ENCODE measurements at places on chromosomes 1 and 21. TPM values are rescaled to one million over a fixed set of nuclear protein-coding genes. Genes with fewer than 3 reads are reported as not detected.

- no peak overlapping the region for H3K4me3 ChIP-seq
- H3K27me3 ChIP-seq: no peaks in the 10 kb centered on the region
- no peak overlapping the region for H3K27ac ChIP-seq
- H3K36me3 ChIP-seq: no peaks in the 10 kb centered on the region
These were observed 317.1 kb downstream of the DPYD start for GRCh38 chr1:97603776-97604175.

DNA sequence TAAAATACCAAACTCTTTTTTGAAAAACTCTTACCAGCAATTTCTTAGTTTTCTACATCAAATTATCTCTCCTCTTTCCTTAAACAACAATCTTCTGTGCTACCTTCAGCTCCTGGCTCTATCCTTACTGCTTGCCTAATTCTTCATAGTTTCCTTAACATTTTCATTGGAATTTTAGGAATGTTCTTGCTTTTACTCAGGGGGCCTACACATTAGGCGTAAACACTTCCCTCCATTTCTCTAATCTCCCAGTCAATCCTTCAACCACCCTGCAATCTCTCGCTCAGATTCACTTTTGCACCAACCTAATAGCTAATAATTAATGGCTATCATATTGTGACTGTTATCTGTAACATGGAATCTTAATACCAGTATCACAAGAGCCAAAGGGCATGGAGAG, 50.1 kb downstream of the ADAMTS5 start:
- no peaks in the 10 kb centered on the region for H3K36me3 ChIP-seq
- no peak for DNase-seq
- no peak overlapping the region for H3K4me3 ChIP-seq
- H3K4me1 ChIP-seq: no peaks in the 10 kb centered on the region
- H3K27ac ChIP-seq: no peak overlapping the region
- H3K27me3 ChIP-seq: no peaks in the 10 kb centered on the region

- no peak overlapping the region for H3K27ac ChIP-seq
- H3K4me1 ChIP-seq: no peaks in the 10 kb centered on the region
These were observed 112.5 kb upstream of the PAXBP1 start for GRCh38 chr21:32884062-32884461.

DNA sequence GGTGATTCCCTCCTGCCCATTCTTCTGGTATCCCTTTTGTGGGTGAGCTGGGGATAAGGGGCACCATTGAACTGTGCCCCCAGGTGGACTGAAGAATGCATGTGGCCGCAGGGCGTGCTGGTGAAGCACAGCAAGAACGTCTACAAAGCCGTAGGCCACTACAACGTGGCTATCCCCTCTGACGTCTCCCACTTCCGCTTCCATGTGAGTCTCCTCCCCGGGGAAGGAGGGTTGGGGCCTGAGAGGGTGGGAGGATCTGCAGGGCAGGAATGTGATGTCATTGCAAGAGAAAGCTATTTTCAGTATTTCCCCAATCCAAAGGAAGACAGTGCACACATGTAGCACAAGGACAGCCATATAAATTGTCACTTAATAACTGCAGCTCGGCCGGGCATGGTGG, 7.5 kb upstream of the KPNA6 start:
- H3K36me3 ChIP-seq: no peaks in the 10 kb centered on the region
- DNase-seq: no peak
- H3K4me1 ChIP-seq: no peaks in the 10 kb centered on the region
- H3K27ac ChIP-seq: no peak overlapping the region

GRCh38 chr1:71053146-71053545, 5.5 kb upstream of the PTGER3 start:
- no peaks in the 10 kb centered on the region for H3K4me1 ChIP-seq
- no peaks in the 10 kb centered on the region for H3K27me3 ChIP-seq
- DNase-seq: no peak
- H3K4me3 ChIP-seq: no peak overlapping the region

- no peaks in the 10 kb centered on the region for H3K27me3 ChIP-seq
- DNase-seq: peak; percentile 71
- peaks cover 48% of the 10 kb centered on the region for H3K4me1 ChIP-seq
- H3K4me3 ChIP-seq: peak overlapping the region; percentile 67
These were observed 1.4 kb downstream of the DVL1 start for GRCh38 chr1:1347663-1348419.

DNA sequence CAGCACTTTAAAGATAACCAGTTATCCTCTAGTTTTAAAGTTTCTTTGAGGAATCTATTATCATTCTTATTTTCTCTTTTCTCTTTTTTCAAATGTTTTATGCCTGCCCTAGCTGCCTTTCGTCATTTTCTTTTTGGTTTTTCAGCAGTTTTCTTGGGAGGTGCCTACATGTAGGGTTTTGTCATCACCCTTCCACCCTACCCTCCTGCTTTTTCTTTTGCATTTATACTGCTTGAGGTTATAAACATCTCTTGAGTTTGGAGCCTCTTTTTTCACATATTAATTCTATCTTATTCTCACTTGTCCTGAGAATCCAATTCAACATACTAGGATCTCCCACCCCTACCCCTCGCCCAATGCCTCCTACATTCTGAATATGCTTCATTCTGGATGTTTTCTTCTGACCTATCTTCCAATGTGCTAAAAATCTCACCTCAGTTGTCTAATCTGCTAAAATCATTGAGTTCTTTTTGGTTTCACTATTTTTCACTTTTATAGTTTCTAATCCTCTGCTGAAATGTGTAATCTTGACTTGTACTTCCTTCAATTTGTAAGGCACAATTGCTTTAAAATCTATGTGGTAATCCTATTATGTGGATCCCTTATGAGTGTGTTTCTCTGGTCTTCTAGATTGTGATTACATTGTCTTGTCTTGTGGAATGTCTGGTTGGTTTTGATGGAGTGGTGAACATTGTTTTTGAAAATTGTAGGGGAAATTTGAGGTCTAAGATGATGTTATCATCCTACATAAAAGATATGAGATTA, 38.7 kb downstream of the MIA3 start:
- no peak overlapping the region for H3K4me3 ChIP-seq
- no peaks in the 10 kb centered on the region for H3K27me3 ChIP-seq
- no peak for DNase-seq
- H3K27ac ChIP-seq: no peak overlapping the region
- H3K4me1 ChIP-seq: no peaks in the 10 kb centered on the region
- no peaks in the 10 kb centered on the region for H3K36me3 ChIP-seq

- H3K36me3 ChIP-seq: no peaks in the 10 kb centered on the region
- H3K4me3 ChIP-seq: no peak overlapping the region
- no peak for DNase-seq
- H3K27ac ChIP-seq: no peak overlapping the region
- H3K4me1 ChIP-seq: no peaks in the 10 kb centered on the region
These were observed 5.3 kb upstream of the S100B start for GRCh38 chr21:46610018-46610701.

DNA sequence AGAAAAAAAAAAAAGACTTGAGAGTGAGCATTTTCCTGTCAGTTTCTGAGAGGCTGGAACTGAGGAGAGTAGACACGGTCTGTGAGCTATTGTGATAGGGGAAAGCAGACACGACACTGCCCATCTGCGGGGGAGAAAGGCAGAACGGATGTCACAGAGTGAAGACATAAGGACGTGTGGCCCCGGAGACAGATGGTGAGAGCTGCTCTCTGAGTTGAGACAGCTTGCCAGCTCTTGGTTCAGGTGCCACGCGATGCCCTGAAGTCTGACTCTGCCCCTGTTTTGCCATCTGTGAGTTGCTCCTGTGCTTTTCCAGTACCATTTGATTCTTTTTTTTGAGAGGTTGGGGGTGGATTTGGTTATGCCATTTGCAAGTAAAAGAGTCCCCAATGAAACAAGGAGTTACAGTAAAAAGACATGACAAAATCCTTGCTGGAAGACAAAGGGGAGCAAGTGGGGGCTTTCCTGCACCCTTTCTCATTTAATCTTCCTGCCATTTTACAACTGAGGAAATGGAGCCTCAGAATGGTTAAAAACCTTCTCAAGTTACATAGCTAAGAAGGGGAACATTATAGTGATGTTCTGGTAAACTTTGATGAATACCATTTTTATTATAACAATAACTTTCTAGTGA, 128.9 kb upstream of the DNAH14 start:
- DNase-seq: no peak
- H3K4me1 ChIP-seq: no peaks in the 10 kb centered on the region
- H3K4me3 ChIP-seq: no peak overlapping the region
- no peaks in the 10 kb centered on the region for H3K27me3 ChIP-seq

- H3K4me1 ChIP-seq: no peaks in the 10 kb centered on the region
- H3K4me3 ChIP-seq: no peak overlapping the region
- DNase-seq: no peak
- H3K36me3 ChIP-seq: no peaks in the 10 kb centered on the region
- H3K27me3 ChIP-seq: no peaks in the 10 kb centered on the region
- no peak overlapping the region for H3K27ac ChIP-seq
These were observed 7.1 kb upstream of the RASAL2 start for GRCh38 chr1:178086766-178087165.

- no peaks in the 10 kb centered on the region for H3K27me3 ChIP-seq
- H3K36me3 ChIP-seq: no peaks in the 10 kb centered on the region
- no peak for DNase-seq
- H3K4me1 ChIP-seq: no peaks in the 10 kb centered on the region
These were observed 26.2 kb downstream of the RNF187 start for GRCh38 chr1:228513236-228513900.

DNA sequence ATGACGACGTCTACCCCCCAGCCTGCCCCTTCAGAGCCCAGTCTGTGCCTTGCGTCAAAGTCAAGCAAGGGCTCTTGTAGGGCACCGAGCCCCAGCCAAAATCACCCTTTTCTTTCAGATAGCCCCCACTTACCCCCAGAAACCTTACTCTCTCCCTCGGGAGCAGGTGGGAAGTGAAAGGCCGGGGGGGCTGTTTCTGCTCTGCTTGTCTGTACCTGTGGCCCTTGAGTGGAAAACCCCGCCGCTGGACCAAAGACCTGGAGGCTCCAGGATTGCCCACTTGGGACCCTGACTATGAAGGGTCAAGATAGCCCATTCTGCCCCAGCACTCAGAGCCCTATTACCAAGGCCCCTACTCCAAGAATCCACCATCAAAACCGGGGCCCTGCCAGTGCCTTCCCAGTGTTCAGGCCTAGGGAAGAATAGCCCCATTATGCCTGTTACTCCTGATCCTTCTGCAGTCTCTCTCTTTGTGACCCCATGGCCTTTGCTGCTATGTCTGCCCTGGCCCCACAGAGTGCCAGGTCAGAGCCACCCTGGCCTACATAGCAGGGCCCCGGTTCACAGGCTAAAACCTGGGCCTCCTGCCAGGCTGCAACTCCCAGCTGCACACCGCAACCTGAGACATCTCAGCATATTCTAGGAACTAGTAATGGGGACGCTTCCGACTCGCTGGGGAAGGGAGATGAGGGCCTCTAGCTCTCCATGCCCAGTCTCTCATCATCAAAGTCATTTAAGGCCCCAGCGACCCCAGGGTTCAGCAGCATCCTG, 22.2 kb upstream of the HPDL start:
- DNase-seq: peak; percentile 34
- peak overlapping the region; percentile 75 for H3K4me3 ChIP-seq
- peaks cover 13% of the 10 kb centered on the region for H3K4me1 ChIP-seq
- H3K36me3 ChIP-seq: no peaks in the 10 kb centered on the region
- H3K27ac ChIP-seq: peak overlapping the region; percentile 92
- no peaks in the 10 kb centered on the region for H3K27me3 ChIP-seq

GRCh38 chr1:39573097-39573465, 3.5 kb downstream of the PABPC4 start:
- DNase-seq: no peak
- no peak overlapping the region for H3K27ac ChIP-seq
- H3K4me1 ChIP-seq: peaks cover 14% of the 10 kb centered on the region
- H3K4me3 ChIP-seq: no peak overlapping the region
- no peaks in the 10 kb centered on the region for H3K27me3 ChIP-seq

GRCh38 chr1:203215573-203215972, 13.9 kb downstream of the CHIT1 start:
- no peaks in the 10 kb centered on the region for H3K36me3 ChIP-seq
- H3K27ac ChIP-seq: no peak overlapping the region
- H3K4me3 ChIP-seq: no peak overlapping the region
- no peaks in the 10 kb centered on the region for H3K4me1 ChIP-seq

DNA sequence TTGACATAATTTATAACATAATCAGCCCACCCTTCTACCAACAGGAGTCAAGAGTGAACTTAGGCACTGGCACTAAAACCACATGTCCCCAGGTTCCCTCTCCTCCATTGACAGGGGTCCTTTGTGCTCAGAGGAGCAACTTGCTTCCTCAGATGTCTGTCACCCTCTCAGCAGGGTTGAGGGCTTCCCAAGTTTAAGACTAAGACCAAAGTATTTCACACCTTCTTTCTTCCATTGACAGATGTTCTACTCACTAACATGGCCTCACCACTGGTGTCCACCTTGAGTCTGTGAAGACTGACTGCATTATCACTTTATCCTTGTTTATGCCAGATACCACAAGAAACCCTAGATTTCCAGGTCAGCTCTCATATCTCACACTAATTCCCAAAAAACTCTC, 56.5 kb downstream of the CCDC18 start:
- no peak overlapping the region for H3K4me3 ChIP-seq
- no peak overlapping the region for H3K27ac ChIP-seq
- no peaks in the 10 kb centered on the region for H3K27me3 ChIP-seq
- no peaks in the 10 kb centered on the region for H3K36me3 ChIP-seq
- DNase-seq: no peak

DNA sequence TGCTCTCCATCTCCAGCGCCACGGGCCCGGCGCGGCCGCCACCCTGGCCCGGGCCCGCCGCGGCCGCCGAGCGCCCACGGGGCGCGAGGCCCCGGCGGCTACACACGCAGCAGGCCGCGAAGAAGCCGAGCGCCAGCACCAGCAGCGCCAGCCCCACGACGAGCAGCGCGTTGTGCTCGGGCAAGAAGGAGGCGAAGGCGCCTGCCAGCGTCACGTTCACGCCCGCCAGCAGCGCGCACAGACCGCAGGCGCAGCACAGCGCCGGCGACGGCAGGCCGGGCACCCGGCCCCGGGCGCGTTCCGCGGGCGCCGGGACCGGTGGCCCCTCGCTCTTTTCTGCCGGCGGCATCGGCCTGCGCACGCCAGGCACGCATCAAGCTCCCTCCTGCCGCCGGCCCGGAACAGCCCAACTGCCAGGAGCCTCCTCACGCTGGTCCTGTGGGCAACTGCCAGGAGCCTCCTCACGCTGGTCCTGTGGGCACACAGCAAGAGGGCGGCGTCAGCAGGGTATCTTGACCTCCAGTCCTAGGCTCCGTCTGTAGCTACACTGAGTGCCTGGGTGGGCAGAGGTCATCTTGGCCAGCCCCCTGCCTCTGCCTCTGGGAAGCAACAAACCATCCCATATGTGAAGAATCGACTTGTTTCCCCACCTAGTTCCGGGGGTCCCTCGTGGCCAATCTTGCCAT, 18.1 kb downstream of the KNCN start:
- no peak overlapping the region for H3K27ac ChIP-seq
- peak overlapping the region; percentile 49 for H3K4me3 ChIP-seq
- DNase-seq: peak; percentile 54
- H3K27me3 ChIP-seq: no peaks in the 10 kb centered on the region
- H3K4me1 ChIP-seq: no peaks in the 10 kb centered on the region

OR14K1 gene
- polyA plus RNA-seq: not detected

TTLL10 gene
- 44.9 TPM for polyA plus RNA-seq

PYHIN1 gene
- 0.58 TPM for polyA plus RNA-seq

CHI3L2 gene
- 4.3 TPM for polyA plus RNA-seq

CC2D1B gene
- 37.0 TPM for polyA plus RNA-seq

TTC39A gene
- 120 TPM for polyA plus RNA-seq

TRIM58 gene
- polyA plus RNA-seq: 2.9 TPM

KCNA10 gene
- polyA plus RNA-seq: 0.21 TPM

SLC9A1 gene
- polyA plus RNA-seq: 33.5 TPM

All from testis (tissue), 5 donors.